ENCODE measurements at places on chromosomes 11 and 22. TPM values are rescaled to one million over a fixed set of nuclear protein-coding genes. Genes with fewer than 3 reads are reported as not detected.

The SYT7 gene
- 8.9 TPM for total RNA-seq

The MUC2 gene
- total RNA-seq, result not detected

The OR4A15 gene
- total RNA-seq, result not detected

The ZNRF3 gene
- 2.4 TPM for total RNA-seq

The ACCSL gene
- not detected for total RNA-seq

The CSNK2A3 gene
- 1.2 TPM for total RNA-seq

The CRYBB3 gene
- total RNA-seq, result not detected

The MLC1 gene
- 2.2 TPM for total RNA-seq

The PIH1D2 gene
- total RNA-seq, result 1.3 TPM

The MIOX gene
- not detected for total RNA-seq

The DNAJC24 gene
- total RNA-seq, result 20.0 TPM

The MRE11 gene
- 10.7 TPM for total RNA-seq

The CD81 gene
- total RNA-seq, result 254 TPM

The PRDM11 gene
- total RNA-seq, result 3.8 TPM

The OR52J3 gene
- not detected for total RNA-seq

The MS4A14 gene
- total RNA-seq, result not detected

The OR10A2 gene
- total RNA-seq, result not detected

The FOLH1 gene
- total RNA-seq, result 0.62 TPM

The PATE2 gene
- 0.13 TPM for total RNA-seq

The SLC16A8 gene
- total RNA-seq, result 0.37 TPM

The NDUFV1 gene
- total RNA-seq, result 209 TPM

The A4GALT gene
- total RNA-seq, result 33.6 TPM

The DUSP8 gene
- 0.40 TPM for total RNA-seq

The OR2AT4 gene
- total RNA-seq, result not detected

The DAGLA gene
- 2.2 TPM for total RNA-seq

The OR5A1 gene
- total RNA-seq, result not detected

The TECTA gene
- total RNA-seq, result 0.40 TPM
